Cerebellar nuclear complex (tissue), 1 donor: ENCODE measurements at places on chromosomes 5 and 9.

DNA sequence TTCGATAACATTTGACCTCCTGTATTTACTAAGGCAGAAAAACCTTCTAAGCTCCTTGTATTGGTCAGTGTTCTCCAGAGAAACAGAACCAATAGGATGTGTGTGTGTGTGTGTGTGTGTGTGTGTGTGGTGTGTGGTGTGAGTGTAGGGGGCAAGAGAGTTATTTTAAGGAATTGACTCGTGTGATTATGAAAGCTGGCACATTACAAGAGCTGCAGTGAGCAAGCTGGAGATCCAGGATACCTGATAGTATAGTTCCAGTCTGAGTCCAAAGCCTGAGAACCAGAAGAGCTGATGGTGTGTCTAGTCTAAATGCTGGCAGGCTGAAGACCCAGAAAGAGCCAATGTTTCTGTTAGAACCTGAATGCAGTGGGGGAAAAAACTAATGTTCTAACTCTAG is 21.2 kb upstream of the PIK3R1 start:
- no peak for DNase-seq

- DNase-seq: no peak
Observed at GRCh38 chr5:61100437-61100836, 61.8 kb downstream of the SMIM15 start.

- DNase-seq: no peak
Observed at GRCh38 chr5:30147976-30148375, 1045.5 kb upstream of the CDH6 start.

- DNase-seq: no peak
Observed at GRCh38 chr9:111463048-111463447, 21.1 kb downstream of the ECPAS start.

DNA sequence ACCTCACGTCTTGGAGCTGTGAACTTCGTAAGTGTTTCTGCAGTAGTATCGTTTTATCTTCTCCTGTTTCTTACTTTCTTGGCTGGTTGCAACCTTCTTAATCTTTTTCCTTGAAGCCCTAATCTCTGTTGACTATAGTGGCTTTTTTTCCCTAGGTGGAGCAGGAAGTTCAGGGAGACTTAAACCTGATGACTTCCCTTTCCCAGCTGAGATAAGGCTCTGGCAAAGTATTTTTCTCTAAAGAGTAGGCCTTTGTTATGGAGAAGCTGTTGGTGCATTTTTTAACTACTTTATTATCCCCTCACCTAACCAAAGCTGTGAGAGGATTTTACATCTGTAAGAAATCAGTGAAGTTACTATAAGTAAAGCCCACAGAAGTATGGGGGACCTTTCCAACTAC is 723.1 kb upstream of the RIOK2 start:
- no peak for DNase-seq

- DNase-seq: no peak
Observed at GRCh38 chr5:32378966-32379365, 65.6 kb downstream of the ZFR start.

DNA sequence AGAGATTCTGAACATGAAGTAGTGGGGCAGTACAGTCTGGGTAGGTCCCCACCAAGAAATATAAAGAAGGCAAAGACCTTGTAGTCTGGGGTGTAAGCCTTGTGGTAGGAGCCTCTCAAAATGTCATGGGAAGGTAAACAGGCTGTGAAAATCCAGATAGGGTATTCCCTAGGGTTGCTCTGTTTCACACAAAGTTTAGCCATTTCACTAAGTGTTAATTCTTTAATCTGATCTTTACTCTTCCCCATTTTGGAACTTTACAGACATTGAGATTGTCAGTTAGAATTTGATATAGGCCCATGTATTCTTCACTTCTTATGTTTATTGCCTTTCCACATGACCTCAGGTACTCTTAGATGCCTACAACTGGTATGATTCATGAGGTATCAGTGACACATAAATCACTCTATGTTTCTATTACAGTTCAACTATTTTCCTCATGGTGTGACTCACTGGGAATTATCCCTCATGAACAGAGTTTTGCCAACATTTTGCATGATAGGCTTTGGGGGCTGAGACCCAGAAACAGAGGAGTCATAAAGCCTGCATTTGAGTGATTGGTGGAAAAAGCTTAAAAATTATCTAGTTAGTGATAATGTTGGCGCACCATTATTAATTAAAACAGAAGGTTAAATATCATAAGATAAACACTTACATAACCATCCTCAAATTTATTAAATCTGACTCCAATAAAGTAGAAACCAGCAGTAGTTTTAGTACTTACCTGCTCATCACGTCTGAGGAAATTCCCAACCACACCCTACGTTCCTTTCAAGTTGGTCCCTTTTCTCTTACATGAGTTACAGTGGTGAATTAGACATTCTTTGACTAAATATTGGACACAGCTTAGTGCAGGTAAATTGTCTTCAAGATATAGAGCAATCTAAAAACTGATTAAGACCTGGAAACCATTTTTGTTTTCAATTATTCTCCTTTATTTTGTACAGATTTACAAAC is 399.8 kb upstream of the MEF2C start:
- DNase-seq: no peak

GRCh38 chr9:87840134-87840533 is 42.5 kb upstream of the SPATA31E1 start:
- DNase-seq: no peak

DNA sequence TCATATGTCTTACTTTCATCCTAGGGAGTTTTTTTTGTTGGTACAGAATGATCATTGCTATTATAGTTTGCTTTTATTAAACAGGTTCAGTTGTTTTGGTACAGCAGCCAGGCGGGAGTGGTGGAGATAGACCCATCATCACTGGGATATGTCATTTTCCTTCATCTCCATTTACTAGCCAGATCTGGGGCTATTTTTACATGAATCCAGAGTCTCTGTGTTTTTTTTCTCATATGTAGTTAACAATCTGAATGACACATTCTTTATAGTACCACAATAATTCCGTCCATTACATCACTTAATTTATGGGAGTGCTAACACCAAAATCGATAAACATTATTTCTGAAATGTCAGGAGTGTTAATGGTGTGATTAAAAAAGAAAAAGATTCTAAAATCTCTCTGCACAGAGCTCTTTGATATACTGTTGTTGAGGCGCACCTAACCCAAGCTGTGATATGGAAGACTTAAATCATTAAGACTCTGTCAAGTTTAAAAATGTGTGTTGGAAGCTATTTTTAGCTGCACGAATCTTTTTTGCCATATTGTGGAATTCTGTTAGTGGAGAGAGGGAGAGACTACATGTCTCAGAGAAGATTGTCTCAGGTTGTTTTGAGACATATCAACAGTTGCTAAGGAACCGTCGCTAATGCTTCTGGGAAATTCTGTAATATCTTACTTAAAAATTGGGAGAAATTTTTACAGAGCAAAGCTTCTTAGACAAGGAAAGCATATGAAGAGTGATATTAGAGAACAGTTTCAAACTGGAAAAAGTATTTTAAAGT is 59.6 kb downstream of the RPS23 start:
- DNase-seq: no peak

DNA sequence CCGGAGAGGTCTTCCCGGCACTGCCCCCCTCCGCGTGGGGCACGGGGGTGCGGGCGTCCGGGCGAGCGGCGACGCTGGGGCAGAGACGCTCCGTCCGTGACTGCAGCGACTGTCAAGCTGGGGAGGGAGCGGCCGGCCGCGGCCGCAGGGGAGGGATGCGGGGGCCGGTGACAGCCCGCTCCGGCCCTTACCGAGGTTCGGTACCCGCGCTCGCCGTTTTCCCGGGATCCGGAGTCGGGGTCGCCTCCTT is 400 bp downstream of the KDM4C start:
- DNase-seq: no peak

GRCh38 chr5:133456933-133457402 is 155.4 kb downstream of the FSTL4 start:
- DNase-seq: no peak

DNA sequence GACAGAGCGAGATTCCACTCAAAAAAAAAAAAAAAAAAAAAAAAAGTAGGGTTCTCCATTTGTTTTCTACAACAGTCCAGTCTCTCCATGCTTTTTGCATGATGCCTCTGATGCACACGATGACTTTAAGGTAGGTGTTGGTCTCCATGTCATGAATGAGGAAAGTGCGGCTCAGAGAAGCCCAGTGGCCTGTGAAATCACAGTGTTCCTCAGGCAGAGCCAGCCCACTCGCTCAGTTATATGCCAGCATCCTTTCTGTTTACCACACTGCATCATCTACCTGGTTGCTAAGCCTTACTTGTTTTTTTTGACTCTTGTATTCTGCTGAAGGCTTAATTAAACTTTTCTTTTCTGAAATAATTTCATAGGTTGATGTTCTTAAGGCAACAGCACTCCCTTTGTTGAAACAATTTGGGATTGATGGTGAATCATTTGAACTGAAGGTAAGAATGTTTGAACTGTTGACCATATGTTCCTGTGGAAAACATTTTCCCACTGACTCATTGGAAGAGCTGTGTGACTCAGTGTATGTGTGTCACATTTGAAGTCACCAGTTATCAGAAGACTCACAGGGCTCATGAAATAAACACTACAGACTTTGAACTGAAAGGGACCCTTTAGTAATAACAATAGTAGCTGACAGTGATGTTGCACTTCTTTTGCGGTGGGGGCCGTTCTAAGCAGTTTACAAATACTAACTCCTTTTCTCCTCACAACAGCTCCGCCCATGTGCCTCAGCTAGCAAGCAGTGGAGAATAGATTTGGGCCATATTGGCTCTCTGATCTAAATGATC is 40.2 kb downstream of the RCL1 start:
- no peak for DNase-seq

GRCh38 chr5:11182441-11183080 is 421.5 kb upstream of the DAP start:
- DNase-seq: no peak

DNA sequence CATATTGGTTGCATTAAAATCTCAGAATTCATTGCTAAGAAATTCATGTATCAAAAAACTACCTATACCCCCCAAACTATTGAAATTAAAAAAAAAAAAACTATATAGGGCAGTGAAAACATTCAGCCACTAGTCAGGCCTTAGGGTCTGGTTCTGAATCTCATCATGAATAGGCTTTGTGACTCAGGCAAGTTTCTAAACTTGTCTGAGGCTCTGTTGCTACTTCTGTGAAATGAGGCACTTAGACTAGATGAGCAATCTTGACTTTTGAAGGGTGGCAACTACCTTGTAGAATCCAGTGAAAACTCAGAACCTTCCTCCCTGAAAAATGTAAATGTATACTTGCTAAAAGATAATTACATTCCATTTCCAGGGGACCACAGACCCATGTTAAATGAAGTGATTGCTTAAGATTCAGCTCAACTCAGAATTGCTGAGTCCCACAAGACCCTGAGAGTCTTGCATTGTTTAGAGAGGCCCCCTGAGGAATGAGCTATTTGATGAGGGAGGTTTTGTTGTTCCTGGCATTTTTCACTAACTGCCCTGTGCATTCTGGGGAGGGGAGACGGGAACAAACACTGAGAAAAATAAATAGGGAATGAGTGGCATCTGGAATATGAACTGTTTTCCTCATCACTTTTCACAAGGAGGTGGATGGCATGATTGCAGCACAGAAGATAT is 29.5 kb downstream of the RAI14 start:
- no peak for DNase-seq

DNA sequence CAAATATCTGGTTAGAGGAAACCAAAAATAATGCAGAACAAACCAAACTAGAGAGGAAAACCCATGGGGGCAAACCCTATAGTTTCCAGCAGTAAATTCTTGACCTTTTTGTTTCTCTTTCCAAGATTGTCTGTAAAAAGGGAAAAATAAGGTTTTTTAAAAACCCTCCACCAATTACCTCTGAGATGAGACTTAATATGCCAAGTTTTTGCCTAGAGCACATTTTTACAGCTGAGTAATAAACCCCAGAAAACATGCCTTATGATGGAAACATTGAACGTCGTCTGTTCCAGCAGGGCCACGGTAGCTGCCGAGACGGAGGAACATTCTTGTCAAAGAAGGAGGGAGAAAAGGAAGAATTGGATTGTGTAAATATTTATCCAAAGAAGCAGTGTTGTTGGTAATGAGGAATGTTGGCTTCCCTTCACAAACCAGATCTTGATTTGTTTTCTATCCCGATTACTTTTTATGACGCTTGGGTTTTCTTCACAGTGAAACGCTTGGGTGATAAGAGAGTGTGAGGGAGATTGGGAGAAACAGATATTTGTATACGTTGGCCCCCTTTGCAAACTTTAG is 17.3 kb upstream of the MSX2 start:
- no peak for DNase-seq

GRCh38 chr9:99167119-99167518 is 54.6 kb downstream of the ALG2 start:
- DNase-seq: no peak

- DNase-seq: no peak
Observed at GRCh38 chr5:66742896-66743247, 146.7 kb downstream of the MAST4 start.

DNA sequence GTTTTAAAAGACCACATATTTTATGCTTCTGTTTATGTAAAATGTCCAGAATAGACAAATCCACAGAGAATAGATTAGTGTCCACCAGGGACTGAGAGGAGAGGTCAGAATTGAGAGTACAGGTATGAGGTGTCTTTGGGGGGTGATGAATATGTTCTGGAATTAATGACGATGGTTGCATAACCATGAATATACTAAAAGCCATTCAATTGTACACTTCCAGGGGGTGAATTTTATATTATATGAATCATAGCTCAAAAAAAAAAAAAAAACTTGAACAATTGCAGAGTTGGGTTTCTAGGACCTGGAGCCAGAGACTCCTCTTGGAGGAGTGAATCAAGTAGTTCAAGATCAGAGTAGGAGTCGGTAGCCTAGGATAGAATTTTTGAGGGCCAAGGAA is 57.8 kb upstream of the RUSC2 start:
- no peak for DNase-seq

GRCh38 chr9:81377320-81377719 is 312.0 kb downstream of the TLE1 start:
- DNase-seq: no peak

GRCh38 chr5:17336054-17336453 is 118.6 kb downstream of the BASP1 start:
- no peak for DNase-seq

DNA sequence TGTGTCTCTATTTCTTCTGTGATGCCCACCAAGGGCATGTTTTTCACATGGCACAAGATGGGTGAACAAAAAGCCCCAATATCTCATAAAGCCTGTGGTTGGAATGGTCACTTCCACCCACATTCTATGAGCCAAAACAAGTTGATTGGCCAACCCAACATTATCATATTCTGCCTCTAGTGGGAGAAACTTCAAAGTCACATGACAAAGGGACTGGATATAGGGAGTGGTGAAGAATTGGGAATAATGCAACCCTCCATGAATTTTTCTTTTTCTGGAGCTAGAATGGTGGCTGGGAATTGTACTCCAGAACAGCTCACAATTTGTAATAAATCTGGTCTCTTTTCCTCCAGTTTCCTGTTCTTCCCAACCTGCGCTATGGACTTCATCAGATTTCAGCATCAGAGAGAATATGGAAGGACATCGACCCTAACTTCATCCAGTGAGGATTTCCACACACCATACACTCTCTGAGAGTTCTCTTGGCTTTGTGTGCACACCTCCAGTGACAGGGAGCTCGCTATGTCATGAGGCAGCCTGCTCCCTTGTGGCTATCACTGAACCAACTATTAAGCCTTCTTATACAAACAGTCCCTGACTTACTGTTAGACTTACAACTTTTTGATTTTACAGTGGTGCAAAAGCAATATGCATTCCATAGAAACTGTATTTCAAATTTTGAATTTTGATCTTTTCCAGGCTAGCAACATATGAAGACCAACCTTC is 12.0 kb upstream of the B4GALT1 start:
- no peak for DNase-seq

- DNase-seq: peak; percentile 91
Observed at GRCh38 chr5:67677422-67677970, 480.9 kb upstream of the CD180 start.
